ENCODE measurements at places on chromosomes 5 and 9.
A peak's percentile ranks its signal among the peaks of the same experiment; 100 is the strongest.

- peak; percentile 82 for DNase-seq
- no peaks in the 10 kb centered on the region for H3K36me3 ChIP-seq
- H3K27me3 ChIP-seq, result no peaks in the 10 kb centered on the region
- no peak overlapping the region for H3K4me3 ChIP-seq
These were observed 149.0 kb upstream of the FST start for GRCh38 chr5:53331463-53331862.

DNA sequence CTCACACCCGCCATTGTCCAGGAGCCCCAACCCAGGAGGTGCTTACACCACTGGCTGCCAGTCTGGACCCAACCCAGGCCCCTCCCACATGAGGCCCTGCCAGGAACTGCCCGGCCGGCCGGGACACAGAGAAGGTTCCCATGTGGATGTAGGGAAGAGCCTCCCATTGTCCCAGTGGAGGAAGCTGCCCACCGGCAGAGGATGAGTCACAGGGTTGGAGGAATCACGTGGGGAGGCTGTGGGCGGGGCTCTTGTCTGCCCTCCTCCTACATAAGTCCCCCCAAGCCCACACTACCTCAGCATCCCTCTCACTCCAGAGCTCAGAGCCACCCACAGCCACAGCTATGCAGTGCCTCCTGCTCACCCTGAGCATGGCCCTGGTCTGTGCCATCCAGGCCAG is 26.1 kb downstream of the PAEP start:
- no peak overlapping the region for H3K27ac ChIP-seq
- no peak for DNase-seq
- no peaks in the 10 kb centered on the region for H3K4me1 ChIP-seq
- peaks cover 13% of the 10 kb centered on the region for H3K27me3 ChIP-seq
- no peaks in the 10 kb centered on the region for H3K36me3 ChIP-seq

DNA sequence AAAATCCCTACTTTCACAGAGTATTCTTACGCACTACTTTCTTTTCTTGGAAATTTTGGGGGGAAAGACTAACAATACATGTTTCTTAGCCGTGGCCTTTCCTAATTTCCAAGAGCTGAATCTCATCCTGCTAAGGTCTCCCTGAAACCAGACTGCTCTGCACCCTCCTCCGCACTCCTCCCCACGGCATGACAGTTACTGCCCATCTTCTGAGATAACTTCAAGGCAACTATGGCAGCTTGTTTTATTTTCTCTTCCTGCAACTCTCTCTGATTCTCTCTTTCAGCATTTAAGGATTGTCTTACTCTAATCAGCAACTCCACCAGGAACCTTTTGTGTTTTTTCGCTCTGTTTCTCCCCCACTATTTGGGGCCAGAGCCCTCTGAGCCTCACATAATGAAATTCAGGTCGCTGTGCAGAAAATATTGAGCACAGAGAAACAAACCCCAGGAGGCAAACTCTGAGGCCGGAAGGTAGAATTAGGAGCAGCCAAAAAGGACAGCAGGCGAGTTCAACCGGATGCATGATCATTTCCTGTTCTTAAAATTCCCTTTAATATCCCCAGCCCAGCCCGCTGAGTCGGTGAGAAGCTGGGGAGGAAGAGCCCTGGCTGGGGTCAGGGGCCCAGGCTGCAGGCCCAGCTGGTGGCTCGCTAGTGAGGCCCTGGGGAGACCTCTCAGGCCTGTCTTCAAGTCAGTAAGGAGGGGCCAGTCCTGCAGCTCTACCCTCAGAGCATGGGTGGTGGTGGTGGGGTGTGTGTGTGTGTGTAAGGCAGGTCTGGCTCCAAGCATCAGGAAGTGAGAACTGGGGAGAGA is 213.6 kb upstream of the S1PR3 start:
- DNase-seq, result no peak
- peak overlapping the region; percentile 58 for H3K4me3 ChIP-seq
- peak overlapping the region; percentile 83 for H3K27ac ChIP-seq
- H3K4me1 ChIP-seq, result peaks cover 77% of the 10 kb centered on the region

DNA sequence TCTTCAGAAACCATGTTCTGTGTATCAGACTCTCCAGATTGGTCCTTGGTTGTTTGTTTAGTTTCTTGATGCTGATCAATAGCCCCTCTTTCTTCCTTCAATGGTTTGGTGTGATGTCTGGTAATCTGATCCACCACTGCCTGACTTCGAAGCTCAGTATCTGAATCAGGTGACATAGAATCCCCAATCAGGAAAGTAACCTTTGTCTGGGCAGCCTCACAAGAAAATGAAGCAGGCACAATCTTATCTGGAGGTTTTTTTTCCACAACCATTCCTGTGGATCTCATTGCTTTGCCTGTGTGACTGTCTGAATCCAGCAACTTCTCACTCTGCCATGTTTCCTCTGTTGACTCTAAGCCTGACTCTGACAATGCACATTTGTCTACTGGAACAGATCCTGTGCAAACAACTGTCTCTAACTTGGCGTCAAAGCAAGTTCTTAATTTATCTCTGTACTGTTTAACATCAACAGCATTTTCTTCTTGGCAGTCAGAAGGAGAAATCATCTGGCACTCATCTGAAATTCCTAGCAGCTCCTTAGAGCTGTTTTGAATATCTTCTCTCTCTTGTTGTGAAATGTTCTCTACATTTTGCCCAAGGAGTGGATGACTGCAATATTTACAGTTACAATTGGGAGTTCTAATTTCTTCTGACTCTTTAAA is 37.1 kb upstream of the RAPGEF6 start:
- peaks cover 19% of the 10 kb centered on the region for H3K4me1 ChIP-seq
- H3K36me3 ChIP-seq, result peaks cover 45% of the 10 kb centered on the region
- peak; percentile 84 for DNase-seq
- H3K27ac ChIP-seq, result peak overlapping the region; percentile 87
- H3K27me3 ChIP-seq, result no peaks in the 10 kb centered on the region

DNA sequence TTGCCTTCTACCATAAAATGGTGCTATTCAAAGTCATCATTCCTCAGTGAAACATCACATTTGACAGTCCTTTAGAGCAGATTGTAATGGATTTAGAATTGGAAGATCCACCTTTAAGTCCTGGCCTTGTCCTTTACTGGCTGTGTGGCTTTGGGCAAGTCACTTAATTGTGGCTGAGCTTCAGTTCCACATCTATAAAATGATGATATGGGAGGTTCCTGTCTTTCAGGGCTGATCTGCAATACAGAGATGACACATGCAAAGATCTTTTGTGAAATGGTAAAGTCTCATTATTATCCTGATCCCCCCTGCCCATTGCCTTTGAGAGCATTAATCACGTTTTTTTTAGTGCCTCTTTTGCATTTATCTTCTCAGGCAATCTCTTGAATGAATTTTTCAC is 58.2 kb downstream of the ZFAND5 start:
- no peak for DNase-seq
- H3K4me1 ChIP-seq, result peaks cover 4% of the 10 kb centered on the region
- H3K36me3 ChIP-seq, result no peaks in the 10 kb centered on the region
- no peaks in the 10 kb centered on the region for H3K27me3 ChIP-seq
- H3K4me3 ChIP-seq, result no peak overlapping the region
- no peak overlapping the region for H3K27ac ChIP-seq

Measured in HFFc6 (cell line).